ENCODE measurements at places on chromosomes 4 and X.

DNA sequence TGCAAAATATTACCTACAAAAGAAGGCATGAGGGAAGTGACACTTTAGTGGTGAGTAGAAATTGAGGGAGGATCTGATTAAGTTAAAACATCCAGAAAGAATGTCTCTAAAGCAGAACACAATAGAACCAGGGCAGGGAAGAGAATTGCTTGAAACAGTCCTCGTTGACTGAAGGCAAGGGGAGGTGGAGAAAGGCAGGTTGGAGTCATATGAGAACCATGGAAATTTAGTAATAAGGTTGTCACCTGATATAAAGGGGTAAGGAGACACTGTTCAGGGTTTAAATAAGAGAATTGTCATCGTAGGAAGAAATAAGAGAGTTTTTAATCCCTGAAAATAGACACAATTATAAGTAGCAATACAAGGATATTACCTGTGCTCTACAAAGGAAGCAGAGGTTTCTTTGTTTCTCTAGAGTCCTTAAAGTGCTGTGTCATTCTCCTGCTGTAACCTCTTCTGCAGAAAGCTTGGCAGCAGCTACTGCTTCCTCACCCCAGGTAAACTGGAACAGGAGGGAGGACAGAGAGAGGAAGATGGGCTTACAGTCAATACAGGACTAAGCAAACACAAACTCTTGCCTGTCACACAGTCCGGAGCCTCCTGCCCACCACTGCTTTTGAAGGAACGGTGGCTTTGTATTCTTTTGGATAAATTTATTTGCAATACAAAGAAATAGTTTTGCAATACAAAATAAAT, 258.4 kb downstream of the PPARGC1A start:
- DNase-seq, result no peak

DNA sequence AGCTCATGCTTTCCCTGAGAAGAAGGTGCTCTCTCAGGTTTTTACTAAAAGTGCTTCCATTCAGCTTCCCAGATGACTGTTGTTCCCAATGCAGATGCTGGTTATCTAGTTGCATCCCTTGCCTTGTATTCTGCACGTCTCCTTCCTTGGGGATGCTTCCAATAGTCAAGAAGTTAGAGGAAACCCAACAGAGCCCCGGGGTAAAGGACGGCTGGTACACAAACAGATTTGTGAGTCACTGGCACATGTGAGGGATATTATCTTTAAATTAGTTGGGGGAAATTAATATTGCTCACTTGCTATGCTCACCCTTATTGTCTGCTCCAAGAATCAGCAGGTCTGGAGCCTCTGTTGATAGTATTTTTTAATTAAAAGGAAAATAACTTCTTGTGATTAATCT, 465.2 kb upstream of the BOD1L1 start:
- DNase-seq, result no peak

GRCh38 chr4:150591406-150591805, 9.5 kb downstream of the MAB21L2 start:
- peak; percentile 5 for DNase-seq

DNA sequence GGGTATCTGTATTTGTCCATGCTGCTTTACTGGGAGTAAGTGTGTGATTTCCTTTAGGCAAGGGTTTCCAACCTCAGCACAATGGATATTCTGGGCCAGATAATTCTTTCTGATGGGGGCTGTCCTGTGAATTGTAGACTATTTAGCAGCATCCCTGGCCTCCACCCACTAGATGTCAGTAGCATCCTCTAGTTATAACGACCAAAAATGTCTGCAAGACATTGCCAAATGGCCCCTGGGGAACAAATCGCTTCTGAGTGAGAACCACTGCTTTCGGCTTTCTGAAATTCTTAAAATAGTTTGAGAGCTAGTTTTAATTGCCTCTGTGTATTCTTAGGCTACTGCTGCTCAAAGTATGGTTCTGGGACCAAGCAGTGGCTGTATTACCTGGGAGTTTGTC, 81.2 kb upstream of the GPM6B start:
- peak; percentile 41 for DNase-seq

GRCh38 chr4:186702297-186702696, 21.4 kb downstream of the FAT1 start:
- DNase-seq, result no peak

DNA sequence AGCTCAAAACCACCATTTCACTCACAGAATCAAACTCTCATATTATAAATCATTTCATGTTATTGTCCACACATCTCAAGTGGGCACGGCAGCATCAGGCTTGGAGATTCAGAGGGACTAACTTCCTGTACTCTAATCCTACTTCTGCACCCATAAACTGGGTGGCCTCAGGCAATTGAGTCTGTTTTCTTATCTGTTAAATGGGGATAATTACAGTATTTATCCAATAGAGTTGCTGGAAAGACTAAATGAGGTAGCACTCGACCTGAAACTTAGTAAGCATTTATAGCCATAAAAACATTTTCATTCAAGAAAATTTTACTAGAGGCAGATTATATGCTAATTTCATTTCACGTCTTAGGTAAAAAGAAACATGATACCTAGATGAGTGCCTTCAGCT, 13.0 kb downstream of the TBC1D1 start:
- no peak for DNase-seq

- DNase-seq, result peak; percentile 12
Measured at GRCh38 chr4:184096561-184097240, 121.0 kb downstream of the ENPP6 start.

GRCh38 chr4:25811841-25812240, 50.9 kb downstream of the SEL1L3 start:
- DNase-seq, result no peak

DNA sequence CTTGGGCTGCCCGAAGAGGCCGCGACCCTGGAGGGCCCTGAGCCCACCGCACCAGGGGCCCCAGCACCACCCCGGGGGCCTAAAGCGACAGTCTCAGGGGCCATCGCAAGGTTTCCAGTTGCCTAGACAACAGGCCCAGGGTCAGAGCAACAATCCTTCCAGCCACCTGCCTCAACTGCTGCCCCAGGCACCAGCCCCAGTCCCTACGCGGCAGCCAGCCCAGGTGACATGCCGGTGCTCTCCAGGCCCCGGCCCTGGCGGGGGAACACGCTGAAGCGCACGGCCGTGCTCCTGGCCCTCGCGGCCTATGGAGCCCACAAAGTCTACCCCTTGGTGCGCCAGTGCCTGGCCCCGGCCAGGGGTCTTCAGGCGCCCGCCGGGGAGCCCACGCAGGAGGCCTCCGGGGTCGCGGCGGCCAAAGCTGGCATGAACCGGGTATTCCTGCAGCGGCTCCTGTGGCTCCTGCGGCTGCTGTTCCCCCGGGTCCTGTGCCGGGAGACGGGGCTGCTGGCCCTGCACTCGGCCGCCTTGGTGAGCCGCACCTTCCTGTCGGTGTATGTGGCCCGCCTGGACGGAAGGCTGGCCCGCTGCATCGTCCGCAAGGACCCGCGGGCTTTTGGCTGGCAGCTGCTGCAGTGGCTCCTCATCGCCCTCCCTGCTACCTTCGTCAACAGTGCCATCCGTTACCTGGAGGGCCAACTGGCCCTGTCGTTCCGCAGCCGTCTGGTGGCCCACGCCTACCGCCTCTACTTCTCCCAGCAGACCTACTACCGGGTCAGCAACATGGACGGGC, 579 bp downstream of the ABCD1 start:
- DNase-seq, result no peak

DNA sequence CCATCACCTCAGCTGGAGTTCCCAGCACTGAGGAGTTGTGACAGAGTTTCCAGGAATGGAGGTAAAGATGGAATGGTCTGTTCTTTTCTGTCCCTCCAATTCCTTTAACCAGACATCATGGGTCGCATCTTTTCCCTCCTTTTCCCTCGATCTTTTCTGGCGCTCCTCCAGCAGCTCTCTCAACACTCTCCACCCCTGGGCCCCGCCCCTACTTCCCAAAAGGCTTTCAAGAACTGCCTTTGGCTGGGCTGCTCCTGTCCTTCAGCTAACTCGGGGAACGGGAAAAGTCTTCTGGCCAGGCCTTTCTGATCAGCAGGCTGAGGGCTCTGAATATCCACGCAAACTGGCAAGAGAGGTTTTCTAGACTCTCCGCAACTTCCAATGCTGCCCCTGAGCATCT, 34.0 kb downstream of the UTP14A start:
- DNase-seq, result no peak

DNA sequence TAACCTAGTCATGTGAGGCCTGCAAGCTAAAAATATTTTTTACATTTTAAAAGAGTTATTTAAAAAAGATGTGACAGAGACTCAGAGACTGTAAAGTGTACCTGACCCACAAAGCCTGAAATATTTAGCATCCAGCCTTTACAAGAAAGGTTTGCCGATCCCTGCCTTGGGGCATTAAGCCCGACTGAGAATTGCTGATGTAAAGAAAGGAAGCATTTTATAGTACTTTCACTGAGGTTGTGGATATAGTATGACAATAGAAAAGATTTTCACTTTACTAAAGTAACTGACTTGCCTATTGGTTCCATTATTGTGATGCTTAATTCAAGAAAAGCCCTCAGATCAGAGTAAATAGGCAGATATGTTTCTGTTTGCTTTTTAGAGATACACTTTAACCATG, 17.0 kb downstream of the STK26 start:
- no peak for DNase-seq

DNA sequence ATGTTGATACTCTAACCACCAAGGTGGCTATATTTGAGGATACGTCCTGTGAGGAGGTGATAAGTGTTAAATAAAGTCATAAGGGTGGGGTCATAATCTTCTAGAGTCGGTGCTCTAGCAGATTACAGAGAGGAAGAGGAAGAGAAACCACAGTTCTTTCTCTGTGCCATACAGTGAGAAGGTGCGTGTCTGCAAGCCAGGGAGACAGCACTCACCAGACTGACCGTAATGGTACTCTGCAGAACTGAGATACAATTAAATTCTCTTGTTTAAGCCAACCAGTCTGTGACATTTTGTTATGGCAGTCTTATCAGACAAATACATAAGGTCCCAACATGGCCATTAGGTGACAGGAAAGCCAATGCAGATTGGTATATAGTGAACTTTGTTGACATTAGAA, 480.9 kb upstream of the IGFBP7 start:
- no peak for DNase-seq

GRCh38 chr4:182604161-182604622, 313.0 kb downstream of the DCTD start:
- peak; percentile 1 for DNase-seq

DNA sequence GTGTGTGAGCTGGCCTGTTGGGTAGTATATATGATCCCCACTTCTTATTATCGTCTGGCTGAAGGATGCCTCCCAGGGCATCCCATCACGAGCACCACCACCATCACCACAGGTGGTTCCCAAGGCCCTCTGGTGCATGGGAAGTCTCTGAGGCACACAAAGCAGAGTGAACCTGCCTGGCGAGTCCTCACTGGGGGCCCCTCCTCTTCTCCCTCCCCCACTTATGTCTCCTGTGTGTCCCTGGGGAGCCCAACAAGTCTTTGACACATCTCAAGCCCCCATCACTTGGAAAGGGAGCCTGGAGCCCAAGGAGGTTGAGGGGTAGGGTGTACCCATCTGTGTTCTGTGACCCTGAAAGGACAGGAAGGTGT, 45.5 kb upstream of the NKX1-1 start:
- DNase-seq, result no peak

DNA sequence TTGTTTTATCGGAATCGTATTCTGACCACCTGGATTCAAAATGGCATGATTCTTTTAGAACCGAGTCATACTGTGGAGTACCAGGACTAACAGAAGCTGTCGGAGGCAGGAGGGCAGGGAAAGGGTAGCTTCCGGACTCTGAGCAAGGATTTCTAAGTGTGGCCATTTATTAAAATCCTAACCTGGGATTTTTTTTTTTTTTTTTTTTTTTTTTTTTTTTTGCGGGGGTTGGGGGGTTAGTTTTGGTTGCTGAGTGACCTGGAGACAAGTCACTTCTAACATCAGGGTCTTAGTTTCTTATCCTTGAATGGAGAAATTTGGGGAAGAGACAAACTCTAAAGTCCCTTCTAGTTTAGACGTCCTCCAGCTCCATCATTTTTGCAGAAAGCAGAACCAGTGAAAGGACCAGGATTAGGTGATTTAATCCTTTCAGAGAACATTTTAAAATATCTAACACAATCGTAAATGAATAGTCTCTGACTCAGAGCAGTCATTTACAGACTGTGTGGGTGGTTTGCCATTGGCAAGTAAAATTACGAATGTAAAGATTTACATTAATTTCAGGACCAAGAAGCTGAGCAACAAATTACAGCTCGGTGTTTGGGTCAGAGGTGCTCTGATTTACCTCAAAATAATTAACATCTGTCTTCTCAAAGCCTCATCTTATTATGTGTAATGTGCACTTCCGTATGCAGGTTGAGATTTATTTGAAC, 7.3 kb downstream of the SLC25A5 start:
- DNase-seq, result peak; percentile 46

DNA sequence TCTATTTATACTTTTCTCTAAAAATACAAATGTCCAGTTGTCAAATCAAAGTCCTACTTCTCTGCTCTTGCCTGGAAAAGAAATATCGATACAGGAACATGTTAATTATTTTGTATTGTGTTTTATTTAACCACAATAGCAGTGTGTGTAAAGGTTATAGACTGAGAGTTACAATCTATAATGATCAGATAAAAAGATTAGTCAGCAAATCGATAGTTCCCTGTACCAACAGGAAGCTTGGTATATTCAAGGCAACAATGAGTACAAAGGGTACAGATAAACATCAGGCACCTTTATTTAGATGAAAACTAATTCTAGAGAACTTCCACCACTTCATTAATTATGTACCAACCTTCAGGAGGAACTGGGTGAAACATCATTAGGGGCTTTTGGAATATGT, 469.5 kb downstream of the GBA3 start:
- no peak for DNase-seq

- no peak for DNase-seq
Measured at GRCh38 chr4:129455482-129455881, 359.5 kb downstream of the C4orf33 start.
